Amniotic stem cell (primary cell): ENCODE measurements at places on chromosomes 11 and 22.

GRCh38 chr11:76782531-76783293 lies 444 bp upstream of the TSKU start:
- DNase-seq, result peak; percentile 81

DNA sequence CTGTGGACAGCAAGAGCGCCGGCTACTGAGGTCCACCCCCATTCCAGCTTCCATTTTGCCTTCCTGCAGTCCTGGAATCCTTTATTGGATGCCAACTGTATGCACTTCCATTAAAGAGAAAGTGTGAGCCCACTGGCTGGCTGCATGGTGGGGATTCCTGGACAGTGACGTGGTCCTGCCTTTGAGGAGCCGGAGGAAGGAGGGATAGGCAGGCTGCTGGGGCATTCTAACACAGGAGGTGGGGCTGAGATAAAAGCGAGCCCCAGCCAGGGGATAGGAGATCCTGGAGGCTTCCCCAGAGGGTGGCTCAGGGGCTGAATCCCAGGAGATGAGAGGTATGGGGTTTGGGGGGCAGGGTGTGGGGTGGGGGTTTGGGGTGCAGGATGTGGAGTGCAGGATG lies 984.7 kb downstream of the BRD1 start:
- no peak for DNase-seq

GRCh38 chr11:15971215-15971546 lies 385.2 kb downstream of the SOX6 start:
- no peak for DNase-seq

DNA sequence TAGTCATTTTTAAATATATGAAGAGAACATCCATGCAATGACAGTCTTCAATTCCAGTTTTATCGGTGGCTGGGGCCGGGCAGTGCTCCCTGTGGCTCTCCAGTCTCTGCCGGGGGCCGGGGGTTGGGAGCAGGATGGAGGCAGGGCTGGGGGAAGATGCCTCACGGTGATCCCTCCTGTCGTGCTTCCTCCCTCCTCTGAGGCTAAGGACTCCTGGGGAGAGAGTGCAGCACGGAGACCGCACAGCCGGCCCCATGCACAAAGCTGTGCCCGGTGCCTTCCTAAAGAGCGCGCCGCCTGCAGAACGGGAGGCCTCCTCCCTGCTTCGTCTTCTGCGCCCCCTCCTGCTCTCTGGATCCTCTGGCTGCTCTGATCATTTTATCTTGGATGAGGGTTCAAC lies 20.5 kb downstream of the GAL start:
- no peak for DNase-seq

GRCh38 chr11:126839496-126839895 lies 161.1 kb downstream of the KIRREL3 start:
- no peak for DNase-seq

DNA sequence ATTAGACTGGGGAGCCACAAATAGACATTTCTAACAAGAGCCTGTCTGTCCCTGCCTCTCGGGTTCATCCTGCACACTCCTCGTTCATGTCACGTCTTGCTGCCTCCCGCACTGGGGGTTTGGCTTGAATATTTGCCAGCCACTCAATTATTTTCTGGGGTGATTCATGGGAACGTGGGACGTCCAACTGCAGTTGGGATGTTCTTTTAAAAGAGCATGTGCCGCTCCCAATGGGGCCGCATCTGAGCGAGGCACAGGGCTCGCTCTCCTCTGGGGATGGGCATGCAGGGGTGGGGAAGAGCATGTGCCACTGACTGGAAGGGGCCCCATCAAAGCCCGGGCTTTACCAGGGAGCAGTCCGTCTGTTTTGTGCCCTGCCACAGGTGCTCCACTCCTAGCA lies 43.4 kb downstream of the PARVG start:
- no peak for DNase-seq

DNA sequence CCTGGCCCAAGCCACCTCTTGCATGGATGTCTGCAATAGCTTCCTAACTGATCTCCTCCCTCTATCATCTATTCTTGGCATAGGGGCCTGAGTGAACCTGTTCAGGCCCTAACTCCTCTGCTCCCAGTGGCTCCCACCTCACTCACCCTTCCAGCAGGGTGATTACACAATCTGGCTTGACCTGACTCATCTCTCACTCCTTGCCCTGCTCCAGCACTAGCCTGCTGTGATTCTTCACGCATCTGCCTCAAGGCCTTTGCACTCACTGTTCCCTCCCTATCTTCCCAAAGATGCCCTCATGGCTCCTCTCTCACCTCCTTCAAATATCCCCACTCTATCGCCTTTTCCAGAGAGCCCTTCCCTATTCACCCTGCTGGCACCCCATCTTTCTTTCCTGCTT lies 10.5 kb downstream of the SCN4B start:
- DNase-seq, result no peak
